ENCODE measurements at places on chromosomes 4 and X.
A peak's percentile ranks its signal among the peaks of the same experiment; 100 is the strongest.

DNA sequence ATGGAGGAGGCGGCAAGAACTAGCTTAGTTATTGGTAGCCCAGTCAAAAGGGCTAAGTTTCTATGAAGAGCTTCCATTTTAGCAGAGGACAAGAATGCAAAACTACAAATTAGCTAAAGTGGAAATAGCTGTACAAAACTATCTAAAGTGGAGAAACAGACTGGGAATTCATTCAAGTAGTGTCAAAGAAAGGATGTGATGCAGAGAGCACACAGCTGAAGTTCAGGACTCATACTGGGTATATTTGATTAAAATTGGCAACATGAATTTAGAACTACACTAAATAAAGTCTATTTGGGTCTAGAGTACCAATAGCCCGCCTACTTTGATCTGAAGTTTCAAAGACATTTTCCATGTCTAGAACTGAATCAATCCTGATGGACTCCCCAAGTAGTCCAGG lies 33.1 kb upstream of the GNRHR start:
- no peak for DNase-seq

- DNase-seq = peak; percentile 18
These were observed 3.7 kb downstream of the TAF7L start for GRCh38 chrX:101287402-101287801.

DNA sequence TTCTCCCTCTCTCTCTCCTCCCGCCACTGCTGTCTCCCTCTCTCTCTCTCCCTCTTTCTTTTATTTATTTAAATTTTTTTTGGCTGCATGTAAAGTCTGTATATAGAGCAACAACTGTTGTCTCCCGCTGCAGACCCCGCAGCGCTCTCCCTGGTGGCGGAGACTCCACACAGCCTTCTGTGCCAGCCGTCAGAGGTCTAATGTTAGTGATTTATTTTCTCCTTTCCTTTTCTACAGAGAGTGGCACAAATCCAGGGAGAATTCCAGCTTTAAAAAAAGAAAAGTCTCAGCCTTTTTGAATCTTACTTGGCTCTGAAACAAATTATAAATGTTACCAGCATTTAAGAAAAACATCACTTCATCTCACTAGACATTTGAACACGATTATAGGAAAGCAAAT lies 106.2 kb downstream of the FAM9B start:
- DNase-seq = no peak

GRCh38 chr4:73434311-73434710 lies 1.7 kb upstream of the AFP start:
- no peak for DNase-seq

GRCh38 chr4:35151816-35152572 lies 1092.3 kb downstream of the ARAP2 start:
- DNase-seq = no peak

DNA sequence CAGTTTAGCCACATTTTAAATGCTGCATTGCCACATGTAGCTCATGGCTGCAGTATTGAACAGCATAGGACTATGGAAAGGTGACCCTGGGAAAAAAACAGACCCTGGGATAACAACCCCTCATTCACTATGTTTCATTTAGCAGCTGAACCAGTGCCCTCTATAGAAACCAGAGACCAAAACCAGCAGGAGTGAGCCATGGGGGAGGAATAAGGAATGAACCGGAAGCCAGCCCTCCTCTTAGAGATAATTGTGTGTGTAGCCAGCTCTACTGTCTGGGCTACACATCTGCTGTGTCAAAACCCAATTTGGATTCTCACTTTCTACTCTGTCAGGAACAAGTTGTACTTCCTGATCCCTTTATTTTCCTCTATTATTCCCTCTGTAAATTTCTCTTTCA lies 158.5 kb upstream of the S100G start:
- DNase-seq = no peak

GRCh38 chrX:68746988-68747387 lies 81.8 kb upstream of the EFNB1 start:
- DNase-seq = no peak

DNA sequence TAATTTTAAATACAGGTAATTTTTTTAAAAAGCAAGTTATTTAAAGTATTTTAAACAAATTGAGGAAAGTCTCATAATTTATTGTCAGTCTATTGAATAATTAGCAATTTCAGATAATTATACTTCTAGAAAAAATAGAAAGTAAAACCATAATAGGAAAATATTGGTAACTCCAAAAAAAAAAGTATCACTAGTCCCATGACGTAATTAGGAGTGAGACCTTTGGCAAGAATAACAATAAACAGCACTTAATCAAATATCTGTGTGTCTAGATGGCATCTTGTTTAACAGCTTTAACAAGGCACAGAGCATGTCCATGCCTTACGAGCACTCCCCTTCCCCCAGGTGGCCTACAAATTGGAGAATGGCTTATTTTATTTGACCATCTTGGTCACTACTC lies 1683.6 kb upstream of the AGA start:
- no peak for DNase-seq

DNA sequence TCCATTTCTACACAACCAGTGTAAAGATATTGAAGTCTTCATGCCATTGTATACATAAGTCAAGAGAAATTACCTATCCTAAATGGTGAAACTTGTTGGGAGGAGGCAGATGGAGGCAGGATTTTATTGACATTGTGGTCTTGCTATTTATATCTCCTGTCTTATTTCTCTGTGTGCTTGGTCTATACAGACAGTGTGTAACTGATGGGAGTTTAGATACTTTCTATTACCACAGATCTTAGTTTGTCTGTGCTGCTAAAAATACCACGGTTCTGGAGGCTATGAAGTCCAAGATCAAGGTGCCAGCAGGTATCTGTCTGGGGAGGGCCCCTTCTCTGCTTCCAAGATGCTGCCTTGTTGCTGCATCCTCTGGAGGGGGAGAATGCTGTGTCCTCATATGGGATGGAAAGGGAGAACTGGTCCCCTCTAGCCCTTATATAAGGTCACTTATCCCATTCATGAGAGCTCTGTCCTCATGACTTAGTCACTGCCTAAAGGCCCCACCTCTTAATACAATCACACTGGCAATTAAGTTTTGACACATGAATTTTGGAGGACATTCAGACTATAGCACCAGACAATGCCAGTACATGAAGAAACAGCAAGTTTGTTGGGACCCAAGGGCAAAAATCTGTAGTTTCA lies 62.4 kb downstream of the SYNPO2 start:
- DNase-seq = no peak

DNA sequence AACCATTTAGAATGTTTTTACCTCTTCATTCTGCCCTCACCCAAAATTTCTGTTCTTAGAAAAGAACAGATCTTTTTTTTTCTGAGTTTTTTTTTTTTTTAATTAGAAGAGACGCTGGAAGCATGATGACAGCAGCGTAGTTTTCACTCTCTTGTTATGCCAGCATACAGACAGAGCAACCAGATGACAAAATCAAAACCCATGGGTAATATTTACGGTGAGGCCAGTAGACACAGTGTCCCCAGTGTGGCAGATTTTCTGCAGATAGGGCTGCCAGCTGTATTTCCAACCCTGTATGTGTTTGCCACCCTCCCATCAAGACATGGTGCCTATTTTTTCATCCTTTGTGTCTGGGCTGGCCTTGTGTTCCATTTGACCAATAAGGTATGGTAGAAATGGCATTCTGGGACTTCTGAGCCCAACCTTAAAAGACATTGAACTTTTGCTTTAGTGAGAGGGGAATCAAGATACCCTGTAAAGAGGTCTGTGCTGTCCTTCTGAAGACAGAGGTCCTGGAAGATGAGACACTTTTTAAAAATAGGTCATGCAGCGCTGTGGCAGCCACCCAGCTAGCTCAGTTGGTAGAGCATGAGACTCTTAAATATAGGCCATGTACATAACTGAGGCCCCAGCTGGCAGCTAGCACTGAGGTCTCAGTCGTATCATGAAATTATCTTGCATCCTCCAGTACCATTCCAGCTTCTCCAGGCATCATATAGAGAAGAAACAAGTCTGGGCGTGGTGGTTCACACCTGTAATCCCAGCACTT lies 6.7 kb upstream of the ZNF41 start:
- DNase-seq = no peak

DNA sequence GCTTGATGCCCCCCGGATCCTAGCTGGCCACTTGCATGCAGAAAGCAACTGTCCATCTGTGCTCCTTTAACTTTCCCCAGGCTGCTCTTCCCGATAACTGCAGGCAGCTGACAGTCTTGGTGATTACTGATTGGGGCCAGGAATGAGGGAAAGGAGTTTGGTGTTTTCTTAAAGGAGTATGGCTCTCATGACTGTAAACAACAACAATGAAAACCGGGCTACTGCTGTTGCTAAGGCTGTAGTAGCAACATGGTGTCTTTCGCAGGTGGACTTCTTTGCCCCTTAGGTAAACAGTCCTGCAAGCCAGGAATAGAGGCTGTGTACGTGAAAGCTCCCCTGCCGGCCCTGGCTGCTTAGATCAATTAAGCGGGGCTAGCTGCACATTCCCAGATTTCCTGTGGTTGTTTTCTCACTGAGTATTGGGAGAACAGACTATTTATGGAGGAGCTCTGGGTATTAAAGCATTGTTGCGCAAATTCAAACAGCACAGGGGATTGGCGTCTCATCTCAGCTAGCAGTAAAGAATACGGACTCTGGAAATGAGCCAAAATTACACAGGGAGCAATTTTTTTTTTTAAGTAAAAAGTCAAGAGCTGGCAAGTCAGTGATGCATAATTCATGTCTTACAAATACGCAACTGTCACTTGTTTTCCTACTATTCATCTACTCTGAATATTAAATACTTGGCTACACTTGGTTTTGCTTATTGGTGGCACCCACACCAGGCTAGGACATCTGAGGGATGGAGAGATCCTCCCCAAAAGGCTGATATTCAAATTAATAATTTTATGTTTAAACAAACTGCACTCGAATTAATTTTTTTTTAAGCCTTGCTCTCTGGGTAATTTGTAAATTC lies 61.6 kb upstream of the NAP1L5 start:
- no peak for DNase-seq

GRCh38 chrX:42759881-42760280 lies 18.1 kb downstream of the PPP1R2C start:
- no peak for DNase-seq

DNA sequence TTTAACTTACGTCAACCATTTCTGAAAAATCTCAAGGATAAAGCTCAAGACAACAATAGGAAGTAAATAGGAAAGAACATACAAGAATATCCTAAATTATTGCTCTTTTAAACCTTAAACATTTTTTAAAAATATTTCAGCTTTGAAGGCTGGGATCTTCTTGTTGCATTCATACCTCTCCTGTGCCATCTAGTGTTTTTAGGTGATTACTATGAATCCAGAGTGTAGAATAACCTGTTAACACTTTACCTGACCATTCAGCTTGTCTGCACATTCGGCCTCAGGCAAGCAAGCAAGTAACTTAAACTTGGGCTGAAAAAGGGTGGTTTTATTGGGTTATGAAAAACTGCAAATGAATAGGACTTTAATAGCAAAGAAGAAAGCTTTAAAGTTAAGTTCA lies 507.8 kb upstream of the INTU start:
- no peak for DNase-seq
